ENCODE measurements at places on chromosomes 1 and 21.

DNA sequence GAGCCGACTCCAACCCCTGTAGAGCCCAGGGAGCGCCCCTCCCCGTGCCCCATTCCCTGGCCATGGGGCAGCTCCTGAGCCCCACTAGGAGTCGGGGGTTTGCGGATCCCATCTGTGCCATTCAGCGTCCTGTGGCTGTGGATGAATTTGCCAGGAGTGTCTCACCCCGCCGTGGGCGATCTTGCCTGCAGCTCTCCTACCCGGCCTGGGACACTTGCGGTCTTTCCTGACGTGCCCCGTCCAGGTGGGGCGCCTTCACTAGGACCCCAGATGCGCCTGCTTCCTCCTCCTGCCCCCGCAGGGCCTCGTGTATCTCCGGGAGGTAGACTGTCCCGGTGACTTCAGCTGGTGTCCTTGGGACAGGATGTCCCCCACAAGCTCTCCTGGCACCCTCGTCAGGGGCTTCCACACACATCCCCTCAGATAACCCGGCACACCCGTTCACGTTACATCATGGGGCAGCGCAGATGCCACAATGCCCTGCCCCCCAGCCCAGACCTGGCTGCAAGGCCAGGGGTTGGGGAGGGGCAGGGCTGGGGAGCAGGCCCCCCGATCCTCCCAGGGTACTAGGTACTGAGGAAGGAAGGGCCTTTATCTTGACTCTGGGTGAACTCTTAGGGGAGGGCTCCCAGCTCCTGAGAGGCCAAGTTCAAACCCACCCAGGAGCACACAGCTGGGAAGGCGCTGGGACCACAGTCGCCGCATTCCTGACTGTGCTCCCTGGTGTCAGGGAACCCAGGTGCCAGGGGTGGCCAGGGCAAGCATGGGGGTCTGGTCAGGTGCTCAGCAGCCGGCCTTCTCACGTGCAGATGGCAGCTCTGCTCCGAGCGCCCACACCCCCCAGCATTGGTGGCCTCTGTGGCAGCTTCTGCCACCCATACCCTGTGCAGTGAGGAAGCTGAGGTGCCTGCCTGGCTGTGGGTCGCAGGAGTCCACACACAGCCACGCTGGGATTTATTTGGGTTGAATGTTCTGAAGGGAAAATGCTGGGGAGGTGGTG is 53.4 kb upstream of the COL6A1 start:
- DNase-seq: no peak

DNA sequence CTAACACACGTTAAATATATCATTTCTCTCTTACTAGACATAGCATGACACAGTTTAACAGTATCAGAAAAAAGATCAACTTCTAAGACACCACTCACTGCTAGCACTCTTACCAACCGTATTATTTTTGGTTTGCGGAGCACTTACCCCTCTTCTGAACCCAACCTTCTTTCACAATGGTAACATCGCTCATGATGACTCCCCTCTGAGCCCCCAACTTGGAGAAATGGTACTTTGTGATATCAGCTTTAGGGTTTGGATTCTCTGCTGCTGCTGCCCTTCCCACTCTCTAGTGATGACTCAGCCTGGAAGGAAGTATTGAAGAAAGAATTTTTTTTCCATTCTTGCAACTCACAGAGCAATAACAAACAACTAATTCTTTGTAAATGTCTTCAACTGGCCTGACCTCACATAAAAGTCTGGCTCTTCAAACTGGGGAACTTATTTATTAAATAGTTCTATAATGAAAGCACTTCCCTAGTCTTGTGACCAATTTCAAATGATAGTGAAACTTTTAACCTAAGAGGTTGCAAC is 7.0 kb downstream of the AKT3 start:
- no peak for DNase-seq

- DNase-seq: no peak
Measured at GRCh38 chr1:109883248-109883955, 27.2 kb upstream of the CSF1 start.

- no peak for DNase-seq
Measured at GRCh38 chr1:61378494-61379180, 296.3 kb downstream of the NFIA start.

DNA sequence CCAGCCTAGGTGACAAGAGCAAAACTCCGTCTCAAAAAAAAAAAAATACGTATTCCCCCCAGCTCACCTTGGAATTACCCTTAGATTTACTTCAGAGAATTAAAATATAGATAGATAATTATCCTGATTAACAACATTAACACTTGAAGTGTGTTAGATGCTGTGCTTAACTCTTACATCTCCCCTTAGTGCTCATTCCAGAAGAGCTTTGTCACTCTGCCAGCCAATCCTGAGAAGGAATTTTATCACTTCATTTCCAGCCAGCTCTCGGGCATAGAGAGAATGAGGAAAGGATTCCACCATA is 1.6 kb upstream of the SHC1 start:
- no peak for DNase-seq

DNA sequence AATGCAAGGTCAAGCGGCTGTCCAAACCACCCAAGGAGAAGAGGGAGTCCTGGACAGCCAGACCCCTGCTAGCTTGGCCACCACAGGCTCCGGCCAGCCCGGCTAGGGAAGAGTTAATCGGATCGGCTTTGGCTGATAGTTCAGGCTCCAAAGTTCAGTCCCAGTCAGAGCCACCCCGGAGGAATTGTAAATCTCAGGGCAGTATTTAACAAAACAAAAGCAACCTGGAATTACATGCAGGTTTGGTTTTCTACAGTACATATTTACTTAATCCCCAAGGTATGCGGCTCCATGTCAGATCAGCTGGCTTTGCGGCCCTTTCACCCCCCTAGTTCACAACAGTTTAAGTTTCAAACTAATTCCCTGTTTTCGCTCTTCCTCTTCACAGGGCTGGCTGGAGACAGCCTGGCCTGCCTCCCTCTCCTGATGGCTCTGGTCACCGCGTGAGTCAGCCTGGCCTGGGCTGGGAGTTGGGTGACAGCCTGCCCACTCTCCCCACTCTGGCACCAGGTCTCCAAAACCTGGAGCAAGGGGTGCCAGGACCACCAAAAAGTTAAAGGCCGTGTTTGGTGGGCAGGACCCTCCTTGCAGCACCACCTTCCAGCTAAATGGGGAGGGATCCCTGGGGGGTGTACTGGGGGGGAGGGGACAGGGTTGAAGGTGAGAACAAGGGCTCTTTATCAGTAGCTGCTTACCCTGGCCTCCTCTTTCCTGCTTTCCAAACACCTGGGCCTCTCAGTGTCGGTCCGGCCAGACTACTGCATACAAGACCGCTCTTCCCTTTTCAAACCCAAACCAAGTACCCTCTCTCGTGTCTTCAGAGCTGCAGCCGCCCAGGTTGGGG is 1.9 kb downstream of the DHRS3 start:
- no peak for DNase-seq

GRCh38 chr1:33382661-33383415 is 48.1 kb downstream of the PHC2 start:
- DNase-seq: no peak

DNA sequence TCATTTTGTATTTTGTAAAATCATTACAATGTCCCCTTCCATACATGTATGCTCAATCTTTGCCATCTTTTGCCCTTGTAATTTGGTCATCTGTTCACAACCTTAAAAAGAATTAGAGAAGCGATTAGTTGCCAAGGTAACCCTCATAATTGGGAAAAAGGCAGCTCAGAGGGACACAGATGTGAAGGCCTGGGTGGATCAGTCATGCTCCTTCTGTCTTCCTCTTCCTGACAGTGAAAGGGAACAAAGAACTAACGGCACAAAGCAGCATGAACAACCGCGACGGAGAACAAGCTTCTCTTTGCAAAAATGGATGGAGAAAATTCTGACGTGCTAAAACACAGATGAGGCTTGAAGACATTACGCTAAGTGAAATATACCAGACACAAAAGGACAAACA is 78.7 kb upstream of the COG2 start:
- DNase-seq: no peak

- no peak for DNase-seq
Measured at GRCh38 chr1:206524739-206525364, 17.5 kb downstream of the RASSF5 start.

- no peak for DNase-seq
Measured at GRCh38 chr1:62621907-62622306, 24.6 kb downstream of the ANGPTL3 start.

GRCh38 chr1:154186852-154187501 is 4.9 kb downstream of the TPM3 start:
- DNase-seq: no peak

DNA sequence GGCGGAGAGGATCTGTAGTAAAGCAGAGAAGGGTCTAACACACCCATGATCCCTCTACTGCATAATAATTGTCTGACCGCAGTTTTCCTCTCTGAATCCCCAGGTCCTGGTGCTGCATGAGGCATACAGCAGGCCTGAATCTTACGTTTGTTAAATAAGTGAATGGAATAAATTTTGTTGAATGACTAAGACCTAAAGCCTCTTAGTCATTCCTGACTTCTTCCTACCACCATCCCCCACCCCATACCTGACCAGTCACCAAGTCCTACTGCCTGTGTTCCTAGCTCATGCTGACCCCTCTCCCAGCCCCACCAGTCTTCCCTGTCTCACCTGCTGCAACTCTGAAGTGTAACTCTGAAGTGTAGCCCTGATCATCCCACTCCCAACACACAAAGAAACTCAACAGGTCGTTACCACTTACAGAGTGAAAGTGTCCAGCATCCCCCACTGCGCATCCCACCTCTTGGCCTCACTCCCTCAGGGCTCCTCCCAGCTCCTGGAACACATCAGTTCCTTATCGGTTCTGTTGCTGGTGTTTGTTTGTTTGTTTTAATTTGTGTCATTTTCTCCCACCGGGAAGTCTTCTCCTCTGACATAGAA is 9.7 kb downstream of the GJA5 start:
- no peak for DNase-seq

DNA sequence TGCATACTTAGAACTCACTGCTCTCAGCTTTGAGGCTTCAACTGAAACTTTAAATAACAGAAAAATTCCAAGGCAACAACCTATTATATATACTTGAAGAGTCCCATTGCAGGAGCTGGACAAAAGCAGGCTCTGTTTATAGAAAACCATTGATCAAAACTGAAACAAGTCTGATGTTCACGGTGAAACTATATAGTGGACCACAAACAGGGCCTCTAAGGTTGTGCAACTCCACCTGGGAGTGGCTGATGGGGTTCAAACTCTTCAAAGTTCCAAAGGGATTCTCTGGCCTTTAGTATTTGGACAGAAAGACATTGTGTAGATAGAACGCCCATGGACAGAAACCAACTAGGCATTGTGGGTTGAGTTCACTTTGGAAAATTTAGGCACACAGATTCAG is 140.3 kb downstream of the ZC3H11B start:
- DNase-seq: no peak

DNA sequence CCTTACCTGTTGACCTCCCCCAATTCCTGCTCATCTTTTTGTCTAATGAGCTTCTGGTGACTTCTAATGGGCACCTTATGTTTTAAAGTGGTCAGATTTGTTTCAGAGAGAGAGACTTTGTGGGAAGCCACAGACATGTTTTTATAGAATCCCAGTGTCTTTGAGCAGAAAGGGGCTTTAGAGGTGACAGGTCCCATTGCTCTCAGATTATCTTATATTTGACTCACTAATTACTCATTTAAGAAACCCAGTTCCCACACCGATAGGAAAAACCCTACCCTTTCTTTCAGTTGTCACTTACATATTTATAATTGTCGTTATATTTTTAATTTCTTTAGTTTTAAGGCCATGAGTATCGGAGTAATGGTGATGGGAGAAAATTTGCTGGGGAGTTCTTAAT is 215.5 kb downstream of the CAMTA1 start:
- DNase-seq: no peak

DNA sequence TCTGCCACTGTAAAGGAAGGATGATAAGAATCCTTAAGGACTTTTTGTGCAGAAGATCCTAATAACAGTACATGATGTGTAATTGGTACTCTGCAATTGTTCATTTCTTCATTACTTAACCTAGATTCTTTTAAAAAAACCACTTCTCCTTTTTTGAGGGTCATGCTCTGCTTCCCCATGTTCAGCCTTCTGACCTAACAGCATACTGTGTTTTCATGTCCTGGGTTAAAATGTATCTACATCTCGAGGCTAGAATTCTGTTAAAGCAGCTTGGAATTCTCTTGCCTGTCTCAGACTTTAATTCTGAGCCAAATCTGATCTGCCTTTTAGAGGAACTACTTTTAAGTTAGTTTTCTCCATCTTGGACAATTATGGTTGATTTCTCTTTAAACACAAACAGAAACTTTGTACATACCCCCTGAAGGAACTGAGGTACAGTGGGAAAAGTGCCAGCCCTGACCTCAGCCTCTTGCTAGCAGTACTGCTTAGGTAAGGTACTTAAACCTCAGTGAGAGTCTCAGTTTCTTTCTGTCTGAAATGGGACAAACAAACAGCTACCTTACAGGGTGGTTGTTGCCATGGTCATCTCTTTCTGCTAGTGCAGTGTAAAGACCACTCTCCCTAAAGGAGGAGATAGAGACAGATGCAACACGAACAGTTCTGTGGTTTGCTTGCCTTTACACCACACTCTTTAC is 103.2 kb upstream of the DYNLT5 start:
- no peak for DNase-seq

DNA sequence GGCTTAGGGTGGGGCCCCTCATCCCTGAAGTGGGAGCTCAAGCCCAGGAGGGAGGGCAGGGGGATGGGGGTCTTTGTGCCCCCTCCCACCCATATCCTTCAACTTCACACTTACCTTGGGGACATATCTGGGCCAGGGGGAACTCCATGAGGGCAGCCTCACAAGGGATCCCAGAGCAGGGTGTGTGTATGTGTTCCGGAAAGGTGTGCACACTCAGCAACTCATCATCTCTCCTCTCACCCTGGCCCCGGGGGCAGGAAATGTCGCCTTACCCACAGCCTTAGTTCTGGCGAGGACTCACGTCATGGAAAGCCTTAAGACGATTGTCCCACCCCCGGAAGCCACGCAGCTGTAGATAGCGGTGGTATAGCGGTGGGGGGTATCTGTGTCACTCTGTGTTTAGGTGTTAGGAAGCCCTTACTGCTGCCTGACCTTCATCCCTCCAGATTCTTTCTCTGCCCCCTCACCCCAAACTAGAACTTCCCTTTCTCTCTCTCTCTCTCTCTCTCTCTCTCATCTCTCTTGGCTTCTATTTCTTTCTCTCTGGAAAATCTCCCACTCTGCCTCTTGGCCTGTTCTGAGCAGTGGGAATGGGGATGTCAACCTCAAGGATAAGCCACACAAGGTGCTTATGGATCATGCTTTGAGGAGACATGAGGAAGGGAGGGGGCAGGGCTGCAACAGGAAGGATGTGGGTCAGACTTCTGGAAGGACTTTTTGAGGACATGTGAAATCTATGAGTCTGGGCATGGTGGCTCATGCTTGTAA is at the start of gene SH2D2A:
TSS of gene SH2D2A (minus strand) at position 288 of the 768 bp plus-strand sequence. CDS start at position 148, 140 bp downstream.
- peak; percentile 93 for DNase-seq
